ENCODE measurements at places on chromosomes 4 and X.

GRCh38 chr4:103429283-103429682 is 231.1 kb upstream of the CENPE start:
- peak; percentile 27 for DNase-seq

DNA sequence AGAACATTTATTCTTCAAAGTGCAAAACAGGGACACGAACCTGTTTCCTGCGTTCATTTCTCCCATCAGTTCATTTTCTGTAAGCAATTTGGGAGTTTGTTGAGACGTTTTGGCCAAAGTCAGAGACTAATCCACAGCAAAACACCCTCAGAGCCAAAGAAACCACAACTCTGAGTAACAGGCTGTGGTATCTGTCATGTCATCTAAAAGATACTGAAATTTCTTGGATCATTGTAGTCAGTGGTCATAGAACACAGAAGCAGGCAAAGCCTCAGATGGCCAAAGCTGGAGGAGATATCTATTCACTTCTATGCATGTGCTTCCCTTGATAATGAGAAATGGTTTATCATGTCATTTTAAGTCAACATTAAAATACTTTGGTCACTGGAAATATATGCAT is 485.6 kb upstream of the GALNT7 start:
- DNase-seq = no peak

- no peak for DNase-seq
Observed at GRCh38 chrX:32948130-32948529, 263.2 kb downstream of the DMD start.

GRCh38 chrX:50577326-50577725 is 106.7 kb upstream of the DGKK start:
- no peak for DNase-seq

DNA sequence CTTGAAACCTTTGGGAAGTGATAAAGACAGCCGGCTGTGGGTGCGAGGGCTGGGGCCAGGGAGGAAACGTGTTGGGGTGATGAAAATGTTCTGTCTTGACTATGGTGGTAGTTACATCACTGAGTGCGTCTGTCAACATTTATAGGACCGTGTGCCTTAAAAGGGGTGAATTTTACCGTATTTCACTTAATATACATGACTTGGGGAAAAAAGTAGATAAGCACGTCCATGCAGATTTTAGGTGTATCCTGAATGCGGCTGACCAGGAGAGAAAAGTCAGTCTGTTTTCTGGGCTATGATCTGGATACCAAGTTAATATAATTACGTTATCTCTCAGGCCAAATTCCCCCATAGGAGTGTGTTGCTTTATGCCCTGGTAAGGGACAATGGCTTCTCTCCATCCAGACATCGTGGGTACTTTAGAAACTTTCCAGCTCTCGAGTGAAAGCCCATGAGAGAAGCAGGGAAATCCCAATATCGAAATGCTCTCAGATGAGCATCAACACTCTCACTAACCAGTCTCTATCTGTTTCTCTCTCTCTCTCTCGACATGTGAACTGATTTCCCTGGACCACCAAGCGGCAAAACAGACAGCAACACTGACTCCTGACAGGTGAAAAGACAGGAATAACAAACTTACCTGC is 71.5 kb downstream of the IRF2 start:
- DNase-seq = no peak

DNA sequence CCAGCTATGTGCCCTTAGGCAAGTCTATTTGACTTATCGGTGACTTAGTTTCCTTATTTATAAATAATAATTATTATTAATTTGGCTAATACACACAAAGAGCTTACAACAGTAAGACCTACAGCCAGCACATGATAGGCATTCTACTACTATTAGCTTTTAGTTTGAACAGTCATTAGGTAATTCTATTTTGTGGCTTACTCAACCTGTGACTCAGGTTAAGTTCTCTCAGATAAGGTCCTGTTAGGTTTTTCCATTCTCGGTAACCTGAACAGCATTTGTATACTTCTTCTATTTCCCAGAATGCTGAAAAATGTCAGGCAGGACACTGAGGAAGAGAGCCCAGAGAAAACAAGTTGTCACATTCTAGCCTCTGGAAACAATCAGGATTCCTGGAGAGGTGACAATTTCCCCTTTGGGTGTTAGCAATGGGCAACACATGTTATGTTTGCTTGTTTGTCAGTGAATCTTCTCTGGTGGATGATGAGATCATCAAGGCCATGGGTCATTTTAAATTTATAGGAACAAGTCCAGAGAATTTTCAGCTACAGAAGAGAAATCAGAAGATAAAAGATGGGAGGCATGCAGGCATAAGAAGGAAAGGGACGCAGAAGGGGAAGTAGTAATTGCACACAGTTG is 2144.7 kb downstream of the PCDH7 start:
- DNase-seq = no peak

Data from NAMALWA (cell line).